ENCODE measurements at places on chromosomes 6 and 20.

GRCh38 chr20:49915118-49915379, 280 bp downstream of the SPATA2 start:
- no peak for DNase-seq

DNA sequence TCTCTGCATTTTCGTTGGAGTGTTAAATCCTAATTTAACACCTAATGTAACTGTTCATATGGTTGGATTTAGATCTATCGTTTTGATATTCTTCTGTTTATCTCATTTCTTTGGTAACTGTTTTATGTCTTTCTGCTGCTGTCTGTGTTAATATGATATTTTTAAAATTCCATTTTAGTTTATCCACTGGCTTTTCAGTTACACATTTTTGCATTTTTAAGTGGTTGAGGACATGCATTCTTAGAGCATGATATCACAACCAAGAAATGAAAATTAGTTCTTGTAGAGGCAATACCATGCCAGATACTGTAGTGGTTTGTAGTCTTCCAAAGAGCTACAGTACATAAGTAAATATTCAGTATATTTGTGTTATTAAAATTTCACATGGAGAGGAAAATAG, 58.6 kb downstream of the LIN28B start:
- DNase-seq: no peak

GRCh38 chr6:119129148-119129967, 50.9 kb upstream of the FAM184A start:
- DNase-seq: no peak

GRCh38 chr20:52493171-52493721, 301.7 kb upstream of the ZFP64 start:
- DNase-seq: no peak

DNA sequence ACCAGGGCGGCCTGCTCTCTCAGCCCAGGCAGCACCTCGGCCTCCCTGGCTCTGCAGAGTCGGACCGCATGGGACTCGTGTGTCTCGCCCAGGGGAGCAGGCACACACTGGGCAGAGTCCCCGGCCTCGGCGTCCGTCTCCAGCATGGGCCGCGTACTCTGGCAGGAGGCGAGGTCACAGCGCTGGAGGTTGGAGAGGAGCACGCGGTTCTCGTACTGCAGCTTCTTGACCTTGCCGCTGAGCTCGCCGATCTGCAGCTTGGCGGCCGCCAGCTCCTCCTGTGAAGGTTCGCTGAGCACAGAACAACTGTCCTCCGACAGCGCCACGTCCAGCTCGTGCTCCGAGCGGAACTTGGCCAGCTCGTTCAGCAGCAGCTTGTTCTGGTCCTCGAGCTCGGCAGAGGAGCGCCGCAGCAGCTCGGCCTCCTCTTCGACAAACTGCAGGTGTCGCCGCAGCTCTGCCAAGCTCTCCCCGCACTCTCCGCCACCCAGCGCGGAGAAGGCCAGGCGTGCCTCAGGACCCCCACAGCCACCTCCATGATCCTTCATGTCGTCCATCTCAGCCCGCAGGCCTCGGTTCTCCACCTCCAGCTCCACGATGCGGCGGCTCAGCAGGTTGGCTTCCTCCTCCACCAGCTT, 42.0 kb upstream of the DSN1 start:
- DNase-seq: no peak

DNA sequence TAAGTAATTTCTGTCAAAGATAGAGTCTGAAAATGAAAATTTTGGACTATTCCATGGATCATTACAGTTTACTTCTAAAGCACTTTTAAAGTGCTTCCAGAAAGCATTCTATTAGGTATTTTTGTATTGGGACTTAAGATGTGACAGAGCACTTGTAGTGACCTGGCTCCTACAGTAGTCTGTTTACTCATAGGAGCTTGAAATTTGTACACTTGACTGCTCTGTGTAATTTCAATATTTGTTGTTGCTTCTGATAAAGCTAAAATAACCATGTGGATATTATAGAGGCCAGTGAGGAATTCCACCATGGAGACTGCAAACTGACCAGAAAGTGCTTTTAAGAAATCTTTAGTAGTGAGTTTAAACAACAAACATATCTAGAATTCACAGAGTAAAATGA, 10.3 kb downstream of the NFYA start:
- no peak for DNase-seq

Data from GM12878 (cell line).